ENCODE measurements at places on chromosomes 3 and 15.
A peak's percentile ranks its signal among the peaks of the same experiment; 100 is the strongest.

- DNase-seq = no peak
These were observed 130.8 kb downstream of the UNC13C start for GRCh38 chr15:54109014-54109413.

GRCh38 chr3:171783086-171783485, 27.2 kb downstream of the PLD1 start:
- DNase-seq = no peak

- DNase-seq = no peak
These were observed 63.8 kb downstream of the LRRC49 start for GRCh38 chr15:70956201-70956995.

DNA sequence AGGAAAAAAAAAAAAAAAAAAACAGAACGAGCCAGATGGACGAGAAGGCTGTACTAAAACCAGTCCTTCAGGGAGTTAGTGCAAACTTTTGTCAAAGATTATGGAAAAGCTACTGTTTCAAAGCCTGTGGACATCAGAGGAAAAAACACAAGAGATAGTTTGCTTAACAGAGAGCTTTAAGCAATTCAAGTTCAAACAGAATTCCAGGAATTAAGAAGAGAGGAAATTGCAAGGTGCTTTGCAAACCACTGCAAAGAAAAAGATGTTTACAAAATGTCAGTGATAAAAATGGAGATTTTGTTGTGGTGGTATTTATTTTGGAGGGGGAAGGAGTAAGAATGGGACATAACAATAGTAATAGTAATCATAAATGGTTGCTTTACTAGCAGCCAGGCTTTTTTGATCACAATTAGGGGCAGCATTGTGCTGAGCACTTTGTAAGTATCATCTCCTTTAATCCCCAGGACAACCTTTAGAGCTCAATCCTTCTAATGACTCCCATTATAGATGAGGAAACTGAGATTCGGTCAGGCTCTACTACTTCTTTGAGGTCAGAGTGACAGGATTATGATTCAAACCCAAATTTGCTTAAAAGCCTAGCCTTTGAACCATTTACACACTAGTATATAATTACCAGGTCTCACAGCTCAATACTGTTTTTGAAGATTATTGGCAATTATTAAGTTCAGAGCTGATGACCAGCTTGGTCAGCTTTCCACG, 22.4 kb upstream of the ARHGEF3 start:
- DNase-seq = no peak

GRCh38 chr3:37402351-37402750, 228.0 kb upstream of the LRRFIP2 start:
- no peak for DNase-seq

DNA sequence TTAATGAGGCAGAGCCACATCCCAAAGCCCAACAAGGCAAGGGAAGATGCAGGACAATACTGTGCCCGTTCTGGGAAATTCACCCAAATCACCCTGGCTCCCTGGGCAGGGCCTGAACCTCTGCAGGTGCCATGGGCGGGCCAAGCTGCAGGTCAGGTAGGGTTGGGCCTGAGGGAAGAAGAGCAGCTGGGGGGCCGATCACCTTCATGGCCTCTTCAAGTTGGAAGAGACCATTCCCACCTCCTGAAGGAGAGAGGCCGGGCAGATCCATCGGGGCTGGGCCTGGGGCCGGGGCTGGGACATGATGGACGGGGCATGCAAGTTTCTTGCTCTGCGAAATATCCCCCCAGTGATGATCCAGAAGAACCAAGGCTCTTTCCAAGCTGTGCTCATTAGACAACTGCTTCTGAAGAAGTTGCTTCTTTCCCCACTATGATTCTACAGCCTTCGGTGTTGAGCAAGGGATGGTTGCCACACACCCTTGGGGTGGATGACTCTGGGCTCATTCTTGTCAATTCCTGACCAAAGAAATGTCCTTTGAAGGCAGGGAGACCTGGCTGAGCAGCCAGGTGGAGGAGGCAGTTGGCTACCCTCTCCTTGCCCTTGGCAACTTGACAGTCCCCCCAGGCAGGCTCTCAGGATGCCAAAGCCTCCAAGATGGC, 38.2 kb downstream of the KLHL25 start:
- DNase-seq = peak; percentile 2

DNA sequence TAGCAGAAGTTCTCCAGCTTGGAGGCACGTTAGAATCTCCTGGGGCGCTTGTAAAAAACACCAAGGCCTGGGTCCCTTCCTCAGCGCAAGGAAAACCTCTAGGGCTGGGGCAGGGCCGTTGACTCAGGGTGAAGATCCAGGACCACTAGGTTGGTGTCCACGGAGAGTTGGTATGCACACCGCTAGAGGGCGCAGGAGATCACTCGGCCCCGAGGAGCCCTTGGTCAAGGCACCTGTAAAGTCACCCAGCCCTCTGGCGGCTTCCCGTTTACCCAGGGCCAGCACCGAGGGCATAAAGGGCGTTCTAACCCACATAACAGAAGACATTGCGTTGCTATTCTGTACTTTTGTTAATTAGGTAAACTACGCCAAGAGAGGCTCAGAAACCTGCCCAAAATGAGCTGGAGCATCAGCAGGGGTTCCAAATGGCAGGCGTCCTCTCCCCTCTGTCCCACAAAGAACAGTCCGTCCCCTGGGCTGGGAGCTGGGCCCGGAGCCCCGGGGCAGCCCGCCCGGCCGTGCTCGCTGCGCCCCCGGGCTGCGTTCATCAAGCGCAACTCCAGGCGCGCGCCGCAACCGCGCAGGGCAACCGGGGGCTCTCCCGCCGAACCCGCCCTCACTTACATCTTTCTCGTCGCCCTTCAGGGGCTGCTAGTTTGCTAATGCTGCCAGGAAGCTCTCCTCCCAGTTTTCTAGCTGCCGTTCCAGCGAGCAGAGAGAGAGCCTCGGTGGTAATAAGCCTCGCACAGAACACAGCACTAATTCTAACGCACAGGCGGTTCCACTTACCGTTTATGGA, 332.1 kb downstream of the ARRDC4 start:
- DNase-seq = peak; percentile 38

DNA sequence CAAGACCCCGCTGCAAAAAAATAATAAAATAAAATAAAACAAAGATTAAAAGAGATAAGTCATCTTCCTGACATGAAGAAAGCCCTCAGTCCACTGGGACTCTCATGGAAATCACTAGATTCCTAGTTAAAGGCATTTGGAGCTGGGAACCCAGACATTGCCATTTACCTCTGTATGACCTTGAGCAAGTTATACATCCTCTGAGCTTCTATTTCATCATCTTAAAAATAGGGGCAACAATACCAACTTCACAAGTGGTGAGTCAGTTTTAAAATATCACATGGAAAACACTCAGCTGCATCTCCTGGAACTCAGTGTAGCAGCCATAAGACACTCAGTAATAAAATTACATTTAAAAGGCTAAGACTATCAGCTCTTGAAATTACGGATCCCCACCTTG, 334.8 kb downstream of the ERC2 start:
- no peak for DNase-seq
